Stimulated activated CD4-positive, alpha-beta T cell treated with anti-CD3 and anti-CD28 coated beads, Interleukin-1b, Interleukin-23, amount 100 ng/mL, for 4 hours (primary cell): ENCODE measurements at places on chromosomes 12 and 14.

- no peak for DNase-seq
These were observed 28.1 kb downstream of the GIT2 start for GRCh38 chr12:109968032-109968420.

DNA sequence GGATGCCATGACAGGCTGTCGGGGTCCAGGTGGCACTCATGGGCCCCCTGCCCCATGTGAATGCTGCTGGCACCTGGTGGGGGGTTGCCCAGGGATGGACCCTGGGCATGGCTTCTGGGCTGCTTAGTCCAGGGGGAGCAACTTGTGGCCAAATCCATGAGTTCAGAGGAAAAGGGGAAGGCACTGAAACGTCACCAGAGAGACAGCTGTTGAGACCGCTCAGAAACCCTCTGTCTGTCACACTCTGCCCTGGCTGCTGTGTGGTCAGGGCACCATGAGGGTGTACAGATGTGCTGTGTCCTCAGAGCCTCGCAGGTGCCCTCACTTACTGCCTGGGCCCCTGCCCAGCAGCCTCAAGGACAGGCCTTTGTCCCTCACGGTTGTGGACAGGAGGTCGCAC, 9.4 kb downstream of the CLBA1 start:
- DNase-seq = no peak

DNA sequence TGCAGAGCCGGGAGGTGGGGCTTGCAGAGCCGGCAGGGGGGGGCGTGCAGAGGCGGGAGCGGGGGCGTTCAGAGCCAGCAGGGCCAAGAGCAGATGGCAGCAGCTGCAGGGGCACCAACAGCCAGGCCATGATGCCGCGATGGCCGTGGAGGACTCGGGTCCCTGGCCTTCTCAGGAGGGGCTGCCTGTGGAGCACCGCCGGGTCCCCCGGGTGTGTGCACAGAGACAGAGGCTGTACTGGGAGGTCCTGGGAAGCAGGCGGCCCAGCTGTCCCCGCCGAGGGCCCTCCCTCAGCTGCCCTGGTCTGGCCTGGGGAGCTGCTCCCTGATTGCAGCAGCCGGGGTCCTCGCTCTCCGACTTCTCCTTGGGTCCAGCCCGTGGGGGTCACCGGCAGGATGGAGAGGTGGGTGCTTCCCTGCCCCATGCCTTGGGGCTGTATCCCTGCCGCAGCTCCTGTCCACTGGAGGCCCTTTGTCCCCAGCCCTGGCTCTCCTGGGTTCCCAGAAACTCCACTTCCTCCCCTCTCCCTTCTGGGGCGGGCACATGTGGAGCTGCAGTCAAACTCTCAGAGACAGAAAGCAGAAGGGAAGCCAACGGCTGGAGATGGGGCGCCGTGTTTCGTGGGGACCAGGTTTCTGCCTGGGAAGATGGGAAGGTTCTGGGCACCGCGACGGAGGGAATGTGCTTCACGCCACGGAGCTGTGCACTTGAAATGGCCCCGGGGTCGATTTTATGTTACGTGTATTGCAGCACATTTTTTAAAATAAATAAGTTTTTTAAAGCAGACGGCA, 75.8 kb upstream of the GALNT9 start:
- no peak for DNase-seq

DNA sequence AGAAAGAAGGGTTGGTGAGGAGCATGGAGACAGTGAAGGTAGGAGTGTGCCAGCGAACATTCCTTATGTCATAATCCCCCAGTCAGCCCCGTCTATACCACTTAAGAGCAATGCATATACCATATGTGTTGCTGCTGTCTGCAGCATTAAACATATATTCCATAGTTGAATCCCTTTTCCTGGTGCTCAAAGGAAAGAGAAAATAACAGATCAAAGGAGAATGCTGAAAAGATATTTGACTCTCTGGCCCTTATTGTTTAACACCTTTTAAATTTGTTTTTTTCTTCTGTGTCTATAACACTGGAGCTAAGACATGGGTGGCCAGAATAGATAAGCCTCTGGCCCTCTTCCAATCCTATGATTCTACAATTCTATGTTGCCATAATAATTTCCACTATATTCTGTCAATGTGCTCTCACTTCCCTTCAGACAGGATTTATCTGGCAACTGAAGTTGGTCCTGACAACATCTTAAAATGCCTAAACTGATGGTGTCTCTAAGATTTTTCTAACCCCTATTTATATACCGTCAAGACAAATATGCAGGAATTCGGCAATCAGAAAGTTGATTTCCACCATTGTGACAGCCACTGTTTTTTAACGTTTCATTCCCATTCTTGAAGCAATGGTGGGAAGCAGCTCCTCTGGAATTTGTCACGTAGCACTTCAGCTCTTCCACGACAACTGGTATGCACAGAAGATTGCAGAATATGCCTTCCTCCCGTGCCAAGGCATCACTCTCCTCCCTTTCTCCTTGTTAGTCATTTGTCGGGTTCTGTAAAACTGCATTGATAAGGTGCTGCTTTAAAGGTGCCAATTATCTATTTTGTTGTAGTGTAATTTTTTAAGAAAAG, 204.7 kb downstream of the BCAT1 start:
- no peak for DNase-seq

GRCh38 chr12:94699801-94700200, 49.4 kb upstream of the TMCC3 start:
- DNase-seq = no peak

GRCh38 chr12:130514149-130514551, 176.5 kb downstream of the PIWIL1 start:
- DNase-seq = no peak

DNA sequence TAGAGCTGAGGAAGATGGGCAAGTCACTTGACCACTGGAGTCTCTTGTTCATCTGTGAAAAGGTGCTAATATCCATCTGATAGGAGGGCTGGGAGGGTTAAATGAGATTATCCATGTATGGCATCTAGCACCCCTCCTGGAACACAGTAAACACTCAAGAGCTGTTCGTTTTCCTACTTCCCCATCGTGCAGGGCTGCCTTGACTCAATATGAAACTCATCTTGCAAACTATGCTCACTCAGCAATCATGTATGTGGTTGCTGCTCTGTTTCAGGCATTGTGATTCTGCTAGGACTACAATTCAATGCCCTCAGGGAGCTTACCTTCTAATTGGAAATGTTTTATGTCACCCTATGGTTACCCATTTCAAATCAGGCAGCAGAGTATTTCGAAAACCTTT, 395.6 kb downstream of the BCAT1 start:
- no peak for DNase-seq

DNA sequence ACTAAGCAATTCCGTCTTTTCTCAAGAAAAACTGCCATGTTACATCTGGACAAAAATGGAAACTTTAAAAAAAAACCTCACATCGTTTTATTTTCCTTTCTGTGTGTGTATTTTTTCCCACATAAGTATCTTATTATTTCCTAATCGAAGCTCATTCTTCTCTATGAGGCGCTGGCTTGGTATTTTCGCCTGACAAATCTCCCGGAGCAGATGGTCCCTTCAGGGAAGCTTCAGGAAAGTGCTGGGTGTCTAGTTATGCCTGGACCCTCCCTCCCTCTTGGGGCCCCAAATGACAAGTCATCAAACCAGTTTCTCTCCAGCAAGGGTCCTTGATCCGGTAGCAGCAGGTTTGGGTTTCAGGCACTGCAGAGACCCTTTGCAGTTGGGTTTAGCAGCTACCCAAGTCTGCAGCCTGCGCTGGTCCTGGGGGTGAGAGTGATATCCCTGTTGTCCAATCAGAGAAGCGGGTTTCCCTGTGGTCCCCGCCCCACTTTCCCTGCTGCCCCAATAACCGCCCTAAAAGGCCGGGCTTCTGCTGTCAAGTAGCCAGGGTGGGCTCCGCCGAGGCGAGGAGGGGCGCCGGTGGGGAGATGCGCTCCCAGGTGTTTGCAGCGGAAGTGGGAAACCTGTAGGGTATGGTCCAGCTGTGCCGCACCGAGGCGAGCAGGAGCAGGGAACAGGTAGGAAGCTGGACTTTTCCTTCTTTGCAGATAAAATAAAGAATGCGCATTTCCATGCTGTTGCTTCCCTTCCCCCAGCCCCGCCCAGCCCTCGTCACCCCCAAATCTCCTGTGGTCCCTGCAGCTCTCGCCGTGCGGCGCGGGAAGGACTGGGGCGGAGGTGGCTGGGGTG, at the start of gene CNTN1:
TSS of gene CNTN1 (plus strand) at position 527 of the 852 bp plus-strand sequence.
- no peak for DNase-seq

GRCh38 chr12:52486166-52487105, 6.6 kb downstream of the KRT6A start:
- DNase-seq = no peak

- DNase-seq = no peak
These were observed 901 bp downstream of the B3GNT4 start for GRCh38 chr12:122204167-122205052.

GRCh38 chr12:47802312-47802711, 17.4 kb downstream of the HDAC7 start:
- DNase-seq = no peak

DNA sequence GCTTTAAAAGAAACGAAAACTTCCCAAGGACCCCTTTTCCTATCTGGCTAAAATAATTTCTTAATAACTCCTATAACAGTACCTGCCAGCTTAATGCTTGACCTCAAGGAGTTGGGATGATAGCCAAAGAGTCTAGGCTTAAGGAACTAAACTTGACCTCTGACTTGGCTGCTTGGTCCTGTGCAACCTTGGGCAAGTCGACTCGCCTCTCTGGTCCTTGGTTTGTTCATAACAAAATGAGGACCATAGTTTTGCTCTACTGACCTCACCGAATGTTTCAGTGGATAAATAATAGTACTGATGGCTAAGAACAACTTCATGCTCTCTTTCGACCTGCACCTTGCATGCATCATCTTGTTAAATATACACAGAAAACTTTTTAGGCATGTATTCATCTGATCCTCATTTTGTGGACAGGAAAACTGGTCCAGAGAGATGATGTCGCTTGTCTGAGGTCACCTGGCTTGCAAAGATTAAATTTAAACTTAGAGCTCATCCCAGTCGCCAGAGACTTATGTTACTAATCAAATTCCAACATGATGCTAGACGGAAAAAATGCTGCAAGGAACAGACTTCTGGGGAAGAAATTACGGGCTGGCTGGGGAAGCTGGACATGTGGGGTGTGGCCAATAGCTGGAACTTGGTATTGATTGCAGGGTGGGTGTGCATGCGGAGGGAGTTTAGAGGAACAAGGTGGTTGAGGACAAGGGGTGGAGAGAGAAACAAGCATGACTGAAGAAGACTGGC, 38.0 kb upstream of the WSCD2 start:
- DNase-seq = no peak

DNA sequence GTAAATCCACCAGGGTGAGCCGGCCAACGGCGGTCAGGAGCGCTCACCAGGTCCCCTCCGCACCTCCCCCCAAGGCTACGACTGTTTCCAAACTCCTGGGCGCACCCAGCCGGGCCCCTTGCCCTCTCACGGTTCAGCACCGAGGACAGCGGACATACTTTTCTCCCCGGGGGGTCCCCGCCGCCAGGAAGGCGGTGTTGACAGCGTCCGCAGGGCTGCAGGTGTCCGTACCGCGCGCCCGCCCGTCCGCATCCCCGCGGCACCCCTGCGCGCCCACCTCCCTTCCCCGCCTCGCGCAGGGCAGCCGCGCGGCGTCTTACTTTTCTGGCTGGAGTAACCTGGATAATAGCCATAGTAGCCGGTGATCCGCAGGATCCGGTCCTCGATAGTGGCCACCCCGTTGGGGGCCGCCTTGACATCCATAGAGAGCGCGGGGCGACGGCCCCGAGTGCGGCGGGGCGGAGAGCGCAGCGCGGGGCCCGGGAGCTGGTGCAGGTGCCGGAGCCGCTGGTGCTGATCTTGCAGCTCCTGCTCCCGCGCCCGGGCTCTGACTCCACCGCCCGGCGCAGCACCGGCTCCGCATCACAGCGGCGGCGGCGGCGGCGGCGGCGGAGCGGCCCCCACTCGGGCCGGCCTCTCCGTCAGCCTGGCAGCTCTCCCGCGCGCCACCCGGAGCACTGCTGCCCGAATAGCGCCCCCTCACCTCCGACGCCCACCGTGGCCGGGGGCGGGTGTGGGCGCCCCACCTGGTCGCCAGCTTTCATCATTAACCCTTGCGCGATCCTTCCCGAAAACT, at the start of gene SLC35F4:
TSS of gene SLC35F4 (minus strand) at position 690 of the 796 bp plus-strand sequence.
- no peak for DNase-seq

DNA sequence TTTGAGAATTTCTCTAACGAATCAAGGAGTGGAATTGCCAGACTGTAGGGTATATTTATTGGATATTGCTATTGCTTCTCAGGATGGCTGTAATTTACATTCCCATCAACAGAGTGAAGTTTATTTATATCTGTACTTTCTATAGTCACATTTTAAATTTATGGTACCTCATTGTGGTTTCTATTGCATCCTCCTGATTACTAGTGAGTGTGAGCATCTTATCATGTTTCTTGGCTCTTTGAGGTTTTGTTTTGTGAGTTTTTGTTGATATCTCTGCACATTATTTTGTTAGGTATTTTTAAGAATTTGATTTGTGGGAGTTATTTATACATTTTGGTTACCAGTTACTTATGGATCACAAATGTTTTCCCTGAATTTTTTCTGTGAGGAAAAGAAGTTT, 13.9 kb downstream of the DNM1L start:
- DNase-seq = no peak

- DNase-seq = no peak
These were observed 126.6 kb downstream of the ADAMTS20 start for GRCh38 chr12:43425361-43425760.
